ENCODE measurements at places on chromosomes 7 and 10.
A peak's percentile ranks its signal among the peaks of the same experiment; 100 is the strongest.

DNA sequence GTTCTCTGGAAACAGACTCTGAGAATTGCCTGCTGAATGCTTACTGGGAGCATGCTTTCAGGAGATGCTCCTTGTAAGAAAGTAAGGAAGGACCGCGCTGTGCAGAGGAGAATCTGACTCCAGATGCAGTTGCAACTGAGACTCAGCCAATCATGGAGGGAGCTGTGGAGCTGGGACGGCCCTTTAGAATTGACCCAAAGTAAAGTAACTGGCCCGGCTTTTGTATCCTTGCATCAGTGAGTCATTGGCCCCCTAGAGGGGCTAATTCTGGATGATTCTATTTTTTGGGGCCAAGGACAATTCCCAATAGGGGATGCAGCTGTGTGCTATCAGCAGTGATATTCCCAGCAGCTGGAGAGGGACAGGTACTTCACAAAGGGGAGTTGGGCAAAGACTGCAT lies 170.4 kb downstream of the PTEN start:
- DNase-seq = no peak

DNA sequence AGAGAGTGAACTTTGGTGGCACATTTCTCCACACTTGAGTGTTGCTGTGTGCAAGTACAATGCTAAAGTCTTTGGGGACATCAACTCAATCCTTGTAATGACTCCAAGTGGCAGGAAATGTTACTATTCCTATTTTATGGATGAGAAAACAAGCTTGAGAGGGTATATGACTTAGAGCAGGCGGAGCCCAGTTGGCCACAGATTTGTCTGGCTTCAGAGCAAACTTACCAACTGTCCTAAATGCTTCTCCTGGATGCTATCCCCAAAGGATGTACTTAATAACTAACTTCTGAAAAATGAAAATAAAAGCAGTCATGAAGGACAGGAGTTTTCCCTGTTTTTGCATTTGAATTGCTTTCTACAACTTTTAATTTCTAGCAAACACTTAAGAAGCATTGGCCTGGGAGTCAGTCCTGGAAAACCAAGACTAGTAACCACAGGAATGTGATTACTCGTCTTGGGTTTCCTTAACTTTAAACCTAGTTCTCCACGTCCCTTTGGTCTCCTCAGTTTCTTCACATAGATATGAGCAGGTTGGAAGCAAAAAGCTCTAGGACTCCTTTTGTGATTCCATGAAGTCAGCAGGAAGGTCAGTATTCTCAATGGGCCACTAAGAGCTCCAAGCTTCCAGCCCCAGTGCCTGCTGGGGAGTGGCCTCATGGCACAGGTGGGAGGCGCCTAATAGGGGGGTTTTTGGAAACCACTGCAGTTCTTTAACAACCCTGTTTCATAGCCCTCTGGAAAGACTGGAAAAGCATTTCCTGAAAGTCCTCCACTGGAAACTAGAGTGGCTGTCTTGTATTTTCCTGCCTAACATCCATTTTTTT lies 140.8 kb downstream of the GLCCI1 start:
- no peak for DNase-seq

DNA sequence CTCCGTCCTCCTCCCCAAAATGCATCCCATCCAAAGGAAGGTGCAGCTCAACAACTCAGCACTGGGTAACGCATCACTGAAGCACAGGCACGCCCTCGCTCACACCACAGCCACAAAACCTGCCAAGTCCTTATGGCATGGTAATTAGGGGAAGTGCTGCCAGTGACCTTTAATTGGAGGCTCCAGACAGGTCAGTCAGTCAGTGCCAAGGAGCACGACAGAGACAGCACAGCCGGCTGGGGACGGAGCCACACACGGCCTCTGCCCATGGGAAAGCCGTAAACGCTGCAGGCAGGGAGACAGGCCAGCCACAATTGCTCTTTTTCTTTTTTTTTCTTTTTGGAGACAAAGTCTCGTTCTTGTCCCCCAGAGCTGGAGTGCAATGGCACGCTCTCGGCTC lies 146.5 kb downstream of the MAD1L1 start:
- no peak for DNase-seq

DNA sequence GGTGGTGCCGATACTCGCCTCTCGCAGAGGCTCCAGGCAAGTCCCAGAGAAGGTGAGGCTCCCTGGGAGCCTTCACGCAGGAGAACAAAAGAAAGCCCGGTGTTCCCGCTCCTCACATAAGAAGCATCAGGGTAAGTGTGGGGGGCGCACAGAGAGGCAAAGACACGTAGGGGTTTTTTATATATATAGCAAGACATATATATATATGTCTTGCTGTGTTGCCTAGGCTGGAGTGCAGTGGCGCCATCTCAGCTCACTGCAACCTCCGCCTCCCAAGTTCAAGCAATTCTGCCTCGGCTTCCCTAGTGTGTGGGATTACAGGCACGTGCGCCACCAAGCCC lies 61.3 kb downstream of the PDIA4 start:
- no peak for DNase-seq

GRCh38 chr10:117464176-117464575 lies 78.4 kb upstream of the EMX2 start:
- no peak for DNase-seq

DNA sequence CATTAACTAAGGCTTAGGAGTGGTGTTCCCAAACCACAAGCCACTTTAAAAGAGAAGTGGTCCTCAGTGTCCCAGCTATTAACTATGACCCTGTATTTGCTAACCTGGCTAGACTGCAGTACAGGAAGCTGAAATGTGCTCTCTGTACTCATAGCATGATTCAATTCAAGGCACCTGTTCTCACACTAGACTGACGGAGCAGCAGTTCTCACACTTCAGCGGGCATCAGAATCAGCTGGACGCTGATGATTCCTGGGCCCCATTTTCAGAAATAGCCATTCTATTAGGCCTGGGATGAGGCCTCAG lies 24.5 kb upstream of the MSRB2 start:
- DNase-seq = no peak

DNA sequence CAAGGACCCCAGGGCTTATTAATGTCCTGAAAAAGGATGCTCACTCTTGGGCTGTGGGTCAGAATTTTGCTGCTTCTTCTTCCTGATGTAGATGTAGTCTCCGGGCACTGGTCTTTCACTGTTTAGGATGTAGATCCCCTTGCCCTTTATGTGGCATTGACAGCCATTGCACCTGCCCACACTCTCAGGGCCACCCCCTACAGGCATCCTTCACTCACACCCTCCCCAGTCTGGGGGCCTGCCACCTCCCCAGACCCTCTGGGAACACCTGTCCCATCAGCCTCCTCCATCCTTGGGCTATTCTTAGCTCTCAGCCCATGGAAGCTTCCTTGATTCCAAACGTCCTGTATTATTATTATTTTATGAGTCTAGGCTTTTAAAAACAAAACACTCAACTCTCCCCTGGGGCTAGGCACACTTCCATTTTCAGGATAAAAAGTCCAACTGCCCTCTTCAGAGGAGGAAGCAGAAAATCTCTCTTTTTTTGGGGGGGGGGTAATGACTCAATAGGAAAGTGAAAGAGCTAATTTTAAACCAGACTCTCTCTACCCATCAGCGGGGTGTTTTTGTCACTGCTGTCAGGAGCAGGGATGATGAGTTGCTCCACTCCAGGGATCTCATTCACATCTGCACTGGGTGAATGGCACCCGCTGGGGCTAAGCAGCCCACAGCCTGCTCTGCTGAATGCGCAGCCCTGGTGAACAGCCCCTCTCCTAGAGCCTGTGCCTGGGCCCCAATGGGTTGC lies 11.5 kb upstream of the KLRG2 start:
- DNase-seq = no peak

GRCh38 chr7:15885678-15886077 lies 199.2 kb upstream of the MEOX2 start:
- DNase-seq = no peak

GRCh38 chr7:130118801-130119200 lies 48.5 kb downstream of the KLHDC10 start:
- no peak for DNase-seq

GRCh38 chr10:34690383-34691049 lies 124.6 kb downstream of the PARD3 start:
- no peak for DNase-seq

GRCh38 chr7:92135052-92135889 lies 994 bp upstream of the CYP51A1 start:
- no peak for DNase-seq

- no peak for DNase-seq
Measured at GRCh38 chr10:132927824-132928223, 14.5 kb downstream of the CFAP46 start.

- peak; percentile 42 for DNase-seq
Measured at GRCh38 chr10:69483963-69484362, 32.7 kb downstream of the TSPAN15 start.

DNA sequence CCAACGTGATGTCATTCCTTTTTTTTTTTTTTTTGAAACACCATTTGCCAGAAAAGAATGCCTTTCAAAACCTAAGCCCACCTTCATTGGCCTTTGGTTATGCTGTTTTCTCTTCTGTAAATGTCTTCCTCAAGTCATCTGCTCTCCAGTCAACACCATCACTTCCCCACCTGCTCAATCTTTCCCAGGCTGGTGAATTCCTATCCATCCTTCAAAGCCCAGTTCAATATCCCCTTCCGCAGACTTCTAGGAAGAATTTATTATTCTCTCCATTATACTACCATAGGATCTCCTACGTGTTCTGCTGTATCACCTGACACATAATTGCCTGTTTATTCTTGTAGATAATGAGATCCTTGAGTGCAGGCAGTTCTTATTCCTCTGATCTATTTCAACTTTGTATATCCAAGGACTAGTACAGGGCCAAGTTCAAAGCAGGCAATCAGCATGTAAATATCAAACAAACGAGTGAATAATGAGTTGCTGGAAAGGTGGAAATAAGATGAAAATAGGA lies 73.5 kb upstream of the PRR15 start:
- DNase-seq = no peak

GRCh38 chr7:141480953-141481352 lies 70.3 kb upstream of the AGK start:
- DNase-seq = no peak

GRCh38 chr10:65950075-65950474 lies 975.8 kb upstream of the LRRTM3 start:
- DNase-seq = no peak

DNA sequence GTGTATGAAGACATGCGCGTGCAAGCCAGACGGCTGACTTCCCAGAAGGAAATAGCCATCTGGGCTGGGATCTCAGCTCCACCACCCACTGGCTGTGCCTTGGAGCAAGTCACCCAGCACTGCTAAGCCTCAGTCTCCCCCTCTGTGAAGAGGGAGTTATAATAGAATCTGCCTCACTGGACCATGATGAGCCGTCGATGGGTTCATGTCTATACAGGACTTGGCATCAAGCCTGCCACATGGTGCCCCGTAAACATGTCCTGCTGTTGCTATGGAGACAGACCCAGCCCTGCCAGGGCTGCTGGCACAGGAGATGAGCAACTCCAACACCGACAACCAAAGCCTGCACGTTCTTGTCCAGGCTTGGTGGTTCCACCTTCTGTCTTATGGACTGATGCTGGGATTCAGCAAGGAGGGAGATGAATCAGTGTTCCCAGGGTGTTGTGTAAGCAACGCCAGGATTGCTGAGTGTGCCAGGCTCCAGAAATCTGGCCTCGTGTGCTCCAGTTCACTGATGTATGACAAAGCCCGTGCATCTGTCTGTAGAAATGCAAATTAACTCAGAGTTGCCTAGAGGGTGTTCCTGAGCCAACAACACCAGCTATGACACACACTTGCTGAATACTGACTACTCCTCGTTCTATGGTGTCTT lies 5.6 kb downstream of the GPR15LG start:
- DNase-seq = peak; percentile 10

DNA sequence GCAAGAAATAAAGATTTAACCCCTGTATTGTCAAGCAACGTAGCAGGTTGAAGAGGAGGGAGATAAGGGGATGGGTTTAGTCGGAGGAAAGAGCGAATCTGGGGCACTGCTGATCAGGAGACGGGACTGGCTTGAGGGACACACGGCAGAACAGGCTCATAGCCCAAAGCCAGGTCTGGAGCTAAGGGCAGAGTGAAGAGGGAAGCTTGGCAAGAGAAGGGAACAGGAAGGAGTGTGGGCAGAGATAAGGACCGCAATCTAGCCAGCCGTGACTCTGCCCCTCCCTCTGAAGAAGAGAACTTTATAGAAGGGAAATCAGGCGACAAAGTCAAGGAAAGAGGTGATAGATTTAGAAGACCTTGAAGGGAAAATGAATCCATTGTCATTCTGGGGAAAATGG lies 67.6 kb downstream of the CAV1 start:
- peak; percentile 71 for DNase-seq

GRCh38 chr7:104980841-104981671 lies 32.9 kb upstream of the KMT2E start:
- peak; percentile 84 for DNase-seq

- no peak for DNase-seq
Measured at GRCh38 chr7:139909379-139910050, 80.5 kb downstream of the TBXAS1 start.

GRCh38 chr10:27360581-27361172 lies 120.1 kb upstream of the ACBD5 start:
- DNase-seq = peak; percentile 86

DNA sequence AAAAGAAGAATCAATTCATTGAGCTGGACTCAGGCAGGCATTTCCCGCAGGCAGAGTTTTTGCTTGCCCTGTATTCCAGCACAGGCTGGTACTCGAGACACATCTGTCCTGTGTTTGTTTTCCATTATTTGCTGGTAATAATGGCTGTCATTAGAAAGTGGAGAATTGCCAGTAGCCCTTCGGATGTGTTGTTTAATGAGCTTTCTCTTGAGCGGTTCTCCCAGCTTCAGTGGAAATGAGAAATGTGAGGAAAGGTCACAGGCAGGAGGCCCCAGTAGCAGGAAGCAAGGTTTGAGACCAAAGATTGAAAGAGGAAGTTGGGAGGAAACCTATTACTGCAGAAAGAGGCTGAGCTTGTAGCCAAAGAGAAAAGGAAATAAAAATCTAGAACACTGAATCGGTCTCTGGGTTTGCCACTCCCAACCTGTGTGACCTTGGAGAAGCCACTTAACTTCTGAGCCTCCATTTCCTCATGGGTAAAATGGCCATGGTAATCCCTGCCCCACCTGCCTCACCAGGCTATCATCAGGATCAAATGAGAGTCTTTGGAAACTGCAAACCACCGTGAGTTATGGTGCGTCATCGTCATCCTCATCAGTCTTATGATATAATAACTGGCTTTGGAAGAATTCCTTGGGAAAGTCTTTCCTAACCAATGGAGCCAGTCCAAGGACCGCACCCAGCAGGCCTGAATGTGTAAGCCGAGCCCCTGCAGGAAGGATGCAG lies 67.7 kb downstream of the TACR2 start:
- no peak for DNase-seq

- DNase-seq = no peak
Measured at GRCh38 chr10:121217331-121217730, 366.2 kb downstream of the WDR11 start.

GRCh38 chr10:116826803-116827202 lies 22.5 kb upstream of the ENO4 start:
- DNase-seq = no peak

- DNase-seq = peak; percentile 76
Measured at GRCh38 chr7:93958216-93958615, 36.7 kb downstream of the GNG11 start.

GRCh38 chr10:124544711-124545110 lies 83.1 kb downstream of the LHPP start:
- DNase-seq = no peak

GRCh38 chr10:80464557-80465450 lies 10.7 kb downstream of the TSPAN14 start:
- DNase-seq = peak; percentile 68

- DNase-seq = no peak
Measured at GRCh38 chr7:48118041-48118440, 29.0 kb downstream of the UPP1 start.

GRCh38 chr7:69681181-69681580 lies 82.9 kb downstream of the AUTS2 start:
- no peak for DNase-seq
